ENCODE measurements at places on chromosomes 2 and 18. TPM values are rescaled to one million over a fixed set of nuclear protein-coding genes. Genes with fewer than 3 reads are reported as not detected.

THUMPD2 gene
- total RNA-seq, result 8.3 TPM

- no peak for DNase-seq
These were observed 29.0 kb downstream of the HDLBP start for GRCh38 chr2:241286348-241287090.

DNA sequence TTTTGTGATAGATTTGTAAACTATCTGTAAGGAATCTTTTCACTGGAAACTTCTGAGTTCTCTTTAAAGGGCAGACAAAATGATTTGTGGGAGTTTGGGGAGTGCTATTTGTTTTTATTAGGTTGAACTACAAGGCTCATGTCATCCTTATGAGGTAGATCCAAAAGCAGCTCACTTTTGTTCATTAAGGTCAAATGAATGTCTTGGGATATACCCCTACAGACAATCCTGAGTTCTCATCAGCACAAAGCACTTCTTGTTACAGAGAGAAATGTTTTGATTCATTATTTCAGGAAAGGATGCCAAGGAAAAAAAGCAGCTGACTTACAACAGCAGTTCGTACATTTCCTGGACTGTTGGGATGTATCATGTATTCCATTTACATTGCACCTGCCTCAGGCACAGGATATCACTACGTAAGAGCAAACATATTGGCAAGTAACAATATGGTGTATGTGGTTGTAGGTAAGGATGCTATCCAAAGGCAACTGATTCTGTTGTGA, 68.9 kb downstream of the DCC start:
- DNase-seq, result no peak

GRCh38 chr2:38533757-38534545, 68.8 kb downstream of the HNRNPLL start:
- DNase-seq, result no peak

- DNase-seq, result no peak
These were observed 72.7 kb downstream of the ACVR1 start for GRCh38 chr2:157803476-157803875.

BCL2 gene
- 13.9 TPM for total RNA-seq

DNA sequence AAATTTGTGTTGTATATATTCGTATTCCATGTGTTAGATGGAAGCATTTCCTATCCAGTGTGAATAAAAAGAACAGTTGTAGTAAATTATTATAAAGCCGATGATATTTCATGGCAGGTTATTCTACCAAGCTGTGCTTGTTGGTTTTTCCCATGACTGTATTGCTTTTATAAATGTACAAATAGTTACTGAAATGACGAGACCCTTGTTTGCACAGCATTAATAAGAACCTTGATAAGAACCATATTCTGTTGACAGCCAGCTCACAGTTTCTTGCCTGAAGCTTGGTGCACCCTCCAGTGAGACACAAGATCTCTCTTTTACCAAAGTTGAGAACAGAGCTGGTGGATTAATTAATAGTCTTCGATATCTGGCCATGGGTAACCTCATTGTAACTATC, 138.8 kb downstream of the GFPT1 start:
- no peak for DNase-seq

DSG4 gene
- 0.27 TPM for total RNA-seq

GRCh38 chr2:239691720-239692119, 290.9 kb upstream of the HDAC4 start:
- peak; percentile 9 for DNase-seq

GRCh38 chr2:45568935-45569334, 42.1 kb downstream of the SRBD1 start:
- DNase-seq, result no peak

CAVIN2 gene
- 5.5 TPM for total RNA-seq

- no peak for DNase-seq
These were observed 12.5 kb upstream of the CABYR start for GRCh38 chr18:24126155-24126961.

TIGD1 gene
- 4.4 TPM for total RNA-seq

ERLEC1 gene
- total RNA-seq, result 51.9 TPM

CNGA3 gene
- 0.35 TPM for total RNA-seq

- no peak for DNase-seq
These were observed 290.5 kb upstream of the REV1 start for GRCh38 chr2:99780276-99780675.

- DNase-seq, result no peak
These were observed 923 bp downstream of the AMER3 start for GRCh38 chr2:130756053-130756873.

- no peak for DNase-seq
These were observed 76.4 kb upstream of the ZEB2 start for GRCh38 chr2:144596073-144596871.

GRCh38 chr2:219056896-219057708, 3.6 kb downstream of the IHH start:
- no peak for DNase-seq

DNA sequence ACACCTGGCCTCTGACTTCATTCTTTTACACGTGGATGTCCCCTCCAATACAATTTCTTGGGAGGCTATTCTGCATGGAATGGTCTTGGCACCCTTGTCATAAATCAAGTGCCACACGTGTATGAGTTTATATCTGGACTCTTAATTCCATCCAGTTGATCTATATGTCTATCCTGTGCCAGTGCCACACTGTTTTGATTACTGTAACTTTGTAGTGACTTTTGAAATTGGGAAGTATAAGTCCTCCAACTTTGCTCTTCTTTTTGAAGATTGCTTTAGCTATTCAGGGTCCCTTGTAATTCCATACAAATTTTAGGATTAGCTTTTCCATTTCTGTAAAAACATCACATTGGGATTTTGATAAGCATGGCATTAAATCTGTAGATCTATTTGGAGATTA, 43.5 kb downstream of the HS1BP3 start:
- no peak for DNase-seq

All from colonic mucosa (tissue), 4 donors.